ENCODE measurements at places on chromosomes 12 and 14. TPM values are rescaled to one million over a fixed set of nuclear protein-coding genes. Genes with fewer than 3 reads are reported as not detected.

GRCh38 chr12:27549801-27550652 lies 26.0 kb downstream of the PPFIBP1 start:
- peak; percentile 71 for DNase-seq

DNA sequence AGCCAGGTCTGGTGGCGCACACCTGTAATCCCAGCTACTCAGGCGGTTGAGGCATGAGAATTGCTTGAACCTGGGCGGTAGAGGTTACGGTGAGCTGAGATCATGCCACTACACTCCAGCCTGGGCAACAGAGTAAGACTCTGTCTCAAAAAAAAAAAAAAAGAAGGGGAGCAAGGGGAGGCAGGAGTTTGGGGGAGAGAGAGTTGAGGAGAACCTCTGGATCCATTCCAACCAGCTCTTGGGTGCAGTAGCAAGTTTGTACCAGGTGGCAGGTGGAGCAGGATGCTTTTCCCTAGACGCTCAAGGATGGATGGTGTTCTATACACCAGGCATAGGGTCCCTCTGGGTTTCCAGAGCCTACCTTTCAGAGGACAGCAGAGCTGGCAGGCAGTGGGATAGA lies 1.9 kb downstream of the NFE2 start:
- DNase-seq = no peak

DNA sequence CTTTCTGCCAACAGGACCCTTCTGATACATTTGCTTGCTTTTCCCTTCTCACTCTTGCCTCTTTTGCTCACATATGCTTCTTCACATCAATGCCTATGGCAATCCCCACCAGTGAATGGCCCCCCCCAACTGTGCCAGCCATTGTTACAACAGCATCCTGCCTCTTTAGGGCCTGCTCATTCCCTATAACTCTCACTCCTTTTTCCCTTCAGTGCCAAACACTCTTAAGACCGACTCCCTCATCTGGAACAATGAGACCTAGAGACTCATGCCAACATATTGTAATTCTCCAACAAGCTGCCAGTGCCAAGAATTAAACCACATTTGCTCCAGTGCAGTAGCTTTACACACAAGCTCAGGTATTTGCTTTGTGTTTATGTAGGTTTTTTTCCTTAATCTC lies 189.0 kb downstream of the SOX5 start:
- DNase-seq = no peak

GRCh38 chr14:104968153-104968527 lies 10.0 kb downstream of the AHNAK2 start:
- peak; percentile 47 for DNase-seq

The ADAM21 gene
- polyA plus RNA-seq = 0.04 TPM

DNA sequence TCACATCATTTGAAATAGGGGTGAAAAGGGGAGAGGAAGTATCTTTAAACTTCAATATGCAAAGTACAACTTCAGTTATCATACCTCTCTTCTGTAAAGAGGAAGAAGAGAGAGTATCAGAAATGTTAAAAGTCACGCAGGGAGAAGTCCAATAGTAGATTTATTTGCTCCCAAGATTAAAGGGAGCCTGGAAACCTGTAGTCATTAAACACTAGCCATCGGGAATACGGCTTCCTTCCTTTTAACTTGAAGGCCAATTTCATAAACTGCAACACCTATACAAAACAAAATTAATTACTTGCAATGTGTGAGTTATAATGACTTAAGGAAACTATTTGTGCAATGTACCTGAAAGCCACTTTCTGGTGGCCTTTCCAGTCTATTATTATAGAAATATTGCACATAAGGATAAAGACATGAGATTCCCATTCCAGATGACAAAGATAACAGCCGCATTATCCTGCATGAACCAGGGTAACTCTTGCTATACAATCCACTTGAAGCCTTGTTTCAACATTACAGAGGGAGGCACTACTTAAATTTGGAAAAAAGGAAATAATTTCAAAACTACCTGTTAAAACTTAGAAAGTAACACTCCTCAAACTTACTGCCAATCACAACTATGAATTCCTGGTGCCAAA lies 4.6 kb downstream of the BTG1 start:
- DNase-seq = no peak

The ABCD2 gene
- polyA plus RNA-seq = not detected

DNA sequence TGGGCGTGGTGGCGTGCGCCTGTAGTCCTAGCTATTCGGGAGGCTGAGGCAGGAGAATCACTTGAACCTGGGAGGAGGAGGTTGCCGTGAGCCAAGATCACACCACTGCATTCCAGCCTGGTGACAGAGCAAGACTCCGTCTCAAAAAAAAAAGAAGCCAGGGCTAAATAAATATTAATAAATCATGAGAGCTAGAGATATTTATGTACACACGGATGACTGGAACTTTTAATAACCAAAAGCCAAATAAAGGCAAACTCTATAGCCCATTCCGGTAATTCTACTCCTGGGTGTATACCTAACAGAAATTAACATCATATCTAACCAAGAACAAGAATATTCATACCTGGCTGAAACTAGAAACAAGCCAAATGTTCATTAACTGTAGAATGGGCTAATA lies 7.7 kb upstream of the TRAFD1 start:
- DNase-seq = no peak

The GLT1D1 gene
- not detected for polyA plus RNA-seq

DNA sequence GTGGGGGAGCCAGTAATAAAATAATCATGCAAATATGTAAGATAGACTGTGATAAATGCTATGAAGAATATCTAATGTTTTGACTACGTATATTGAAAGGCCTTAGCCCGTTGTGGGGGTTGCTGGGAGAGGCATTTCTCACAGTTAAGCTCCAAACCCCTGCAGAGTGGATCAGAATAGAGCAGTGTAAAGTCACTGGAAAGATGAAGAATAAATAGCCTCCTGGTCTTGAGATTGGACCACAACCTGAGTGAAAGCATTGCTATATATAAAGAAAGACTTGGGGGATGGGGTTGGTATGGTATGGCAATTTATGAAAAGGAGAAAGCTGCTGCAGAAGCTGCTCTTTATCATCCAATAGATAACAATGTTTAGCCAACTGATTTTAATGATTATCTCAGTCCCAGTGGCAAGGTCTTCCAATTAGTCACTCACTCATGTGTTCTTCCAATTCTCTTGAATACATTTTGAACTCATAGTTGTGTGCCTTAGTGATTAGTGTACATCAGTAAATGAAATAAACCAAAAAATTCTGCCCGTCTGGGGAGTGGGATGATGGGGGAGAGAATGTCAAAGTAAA lies 10.2 kb downstream of the PLEKHA5 start:
- DNase-seq = no peak

The C12orf50 gene
- polyA plus RNA-seq = not detected

The A2M gene
- polyA plus RNA-seq = not detected

GRCh38 chr14:24182110-24182882 lies 6.3 kb downstream of the IPO4 start:
- no peak for DNase-seq

The PLCZ1 gene
- not detected for polyA plus RNA-seq

DNA sequence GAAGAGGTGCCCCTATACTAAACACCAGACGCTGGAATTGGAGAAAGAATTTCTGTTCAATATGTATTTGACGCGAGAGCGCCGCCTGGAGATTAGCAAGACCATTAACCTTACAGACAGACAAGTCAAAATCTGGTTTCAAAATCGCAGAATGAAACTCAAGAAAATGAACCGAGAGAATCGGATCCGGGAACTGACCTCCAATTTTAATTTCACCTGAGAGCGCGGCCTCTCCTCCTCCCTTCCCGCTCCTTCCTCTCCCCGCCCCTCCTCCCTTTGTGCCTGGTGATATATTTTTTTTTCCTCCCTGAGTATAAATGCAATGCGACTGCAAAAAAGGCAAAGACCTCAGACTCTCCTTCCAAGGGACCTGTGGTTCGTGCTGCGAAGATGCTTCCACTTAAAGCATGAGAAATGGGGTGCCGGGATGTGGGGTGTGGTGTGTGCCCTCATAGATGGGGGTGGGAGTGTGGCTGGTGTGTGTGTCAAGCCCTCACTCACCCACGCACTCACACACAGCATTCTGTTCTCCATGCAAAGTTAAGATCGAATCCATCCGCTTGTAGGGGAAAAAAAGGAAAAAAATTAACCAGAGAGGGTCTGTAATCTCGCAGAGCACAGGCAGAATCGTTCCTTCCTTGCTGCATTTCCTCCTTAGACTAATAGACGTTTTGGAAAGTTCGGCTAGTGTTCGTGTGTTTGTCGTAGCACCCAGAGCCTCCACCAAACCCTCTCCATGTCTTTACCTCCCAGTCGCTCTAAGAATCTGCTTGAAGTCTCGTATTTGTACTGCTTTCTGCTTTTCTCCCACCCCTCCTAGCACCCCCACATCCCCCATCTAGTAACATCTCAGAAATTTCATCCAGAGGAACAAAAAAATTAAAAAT lies 4.5 kb downstream of the HOXC10 start:
- DNase-seq = peak; percentile 69

GRCh38 chr12:2290516-2291065 lies 237.8 kb downstream of the CACNA1C start:
- DNase-seq = no peak

The ST8SIA1 gene
- polyA plus RNA-seq = 0.21 TPM

DNA sequence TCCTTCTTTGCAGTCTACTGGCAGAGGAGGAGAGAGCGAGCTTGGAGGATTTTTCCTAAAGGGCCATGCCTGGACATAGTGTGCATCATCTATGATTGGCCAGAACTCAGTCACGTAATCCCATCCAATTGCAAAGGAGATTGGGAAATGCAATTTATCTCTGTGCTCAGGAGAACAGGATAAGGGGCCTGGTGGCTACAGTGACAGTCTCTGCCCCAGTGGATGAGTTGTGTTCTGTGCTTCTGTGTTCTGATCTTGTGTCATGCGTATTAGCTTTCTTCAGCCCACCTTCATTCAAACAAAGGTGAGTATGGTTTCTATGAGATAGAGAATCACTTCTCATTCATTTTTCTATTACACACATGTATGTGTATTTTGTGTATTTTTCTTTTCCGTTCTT lies 144.3 kb downstream of the NRXN3 start:
- DNase-seq = no peak

The COL2A1 gene
- not detected for polyA plus RNA-seq

DNA sequence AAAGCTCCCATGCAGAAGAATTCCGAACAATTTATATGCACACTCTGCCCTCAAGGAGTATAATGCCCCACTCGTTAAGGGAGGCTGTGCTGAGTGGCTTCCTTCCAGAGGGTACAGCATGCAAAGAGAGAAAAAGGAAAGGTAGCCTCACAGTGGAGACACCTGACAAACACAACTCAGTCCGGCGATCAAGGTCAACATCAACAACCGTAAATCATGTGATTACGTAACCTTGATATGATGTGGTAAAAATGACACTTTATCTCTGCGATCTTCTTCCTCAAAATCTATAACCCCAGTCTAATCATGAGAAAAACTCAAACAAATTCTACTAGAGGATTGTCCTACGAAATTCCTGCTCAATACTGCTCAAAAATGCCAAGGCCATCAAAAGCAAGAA lies 400.5 kb upstream of the CCDC196 start:
- no peak for DNase-seq

DNA sequence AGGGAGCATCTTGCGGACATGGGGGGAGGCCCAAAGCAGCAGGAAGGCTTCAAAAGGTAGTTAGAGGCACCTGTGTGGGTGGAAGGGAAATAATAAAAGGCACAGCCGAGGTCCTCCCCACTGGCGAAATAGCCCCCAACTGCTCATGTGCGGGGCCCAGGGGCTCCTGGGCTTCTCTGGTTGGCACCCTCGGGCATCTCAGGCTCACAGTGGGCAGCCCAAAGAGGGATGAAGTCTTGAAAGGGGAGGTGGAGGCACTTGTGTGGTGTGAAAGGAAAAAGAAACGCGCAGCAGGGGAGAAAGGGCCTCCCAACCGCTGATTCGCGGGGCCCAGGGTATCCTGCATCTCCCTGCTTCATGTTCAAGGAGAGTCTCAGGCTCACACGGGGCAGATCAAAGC lies 579.4 kb downstream of the ALG10 start:
- DNase-seq = no peak

DNA sequence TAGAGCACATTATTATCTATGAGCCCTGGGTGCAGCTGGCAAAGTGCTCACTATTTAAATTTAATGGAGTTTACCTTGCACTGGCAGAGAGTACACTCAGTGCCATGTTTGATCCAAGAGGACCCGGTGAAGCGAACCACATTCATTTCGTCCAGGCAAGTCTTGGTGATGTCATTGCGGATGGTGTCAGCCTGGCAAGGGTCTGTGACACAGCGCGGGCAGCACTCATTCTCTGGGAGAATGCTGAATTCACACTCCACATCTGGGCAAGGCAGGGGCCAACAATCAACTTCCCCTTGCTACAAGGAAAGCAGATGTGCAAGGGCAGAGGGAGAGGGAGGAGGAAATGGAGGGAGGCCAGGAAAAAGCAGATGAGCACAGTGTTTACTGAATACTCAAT lies 356.2 kb downstream of the NELL2 start:
- no peak for DNase-seq

The SLC38A2 gene
- 131 TPM for polyA plus RNA-seq

DNA sequence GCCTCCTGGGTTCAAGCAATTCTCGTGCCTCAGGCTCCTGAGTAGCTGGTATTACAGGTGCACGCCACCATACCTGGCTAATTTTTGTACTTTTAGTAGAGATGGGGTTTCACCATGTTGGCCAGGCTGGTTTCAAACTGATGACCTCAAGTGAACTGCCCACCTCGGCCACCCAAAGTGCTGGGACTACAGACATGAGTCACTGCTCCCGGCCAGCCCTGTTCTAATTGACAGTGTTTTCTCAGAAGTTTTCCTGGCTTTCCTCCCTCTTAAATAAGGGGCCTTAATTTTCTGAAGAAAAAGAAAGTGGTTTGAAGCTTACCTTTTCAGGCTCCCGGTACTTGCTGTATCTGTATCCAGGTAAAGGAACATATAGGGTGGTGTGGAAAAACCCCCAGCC lies 1.7 kb downstream of the HAL start:
- no peak for DNase-seq

The RIC8B gene
- 9.4 TPM for polyA plus RNA-seq

GRCh38 chr12:105459760-105460330 lies 129.4 kb downstream of the C12orf75 start:
- no peak for DNase-seq

GRCh38 chr12:19760611-19761010 lies 321.3 kb downstream of the AEBP2 start:
- DNase-seq = no peak

DNA sequence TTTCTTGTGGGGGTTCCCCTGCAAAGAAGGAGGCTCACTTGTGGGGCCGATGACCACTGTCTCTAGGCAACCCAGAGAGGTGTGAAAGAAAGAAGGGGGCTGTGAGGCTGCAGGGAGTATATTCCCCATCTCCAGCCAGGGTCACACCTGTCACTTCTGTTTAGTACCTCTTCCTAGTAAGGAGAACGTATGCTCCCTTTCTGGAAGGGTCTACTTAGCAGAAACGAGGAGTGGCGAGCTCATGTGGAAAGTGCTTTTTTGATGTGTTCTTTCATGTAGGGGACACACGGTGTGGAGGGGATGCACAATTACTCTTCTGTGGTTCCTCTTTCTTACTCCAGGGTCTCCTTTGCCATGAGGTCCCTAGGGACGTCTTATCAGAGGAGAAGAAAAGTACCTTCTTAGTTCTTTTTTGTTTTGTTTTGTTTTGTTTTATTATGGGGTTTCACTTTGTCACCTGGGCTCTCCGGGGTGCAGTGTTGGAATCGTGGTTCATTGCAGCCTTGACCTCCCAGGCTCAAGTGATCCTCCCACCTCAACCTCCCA lies 58.3 kb downstream of the PRKCH start:
- DNase-seq = no peak

GRCh38 chr12:79690142-79690637 lies 574 bp downstream of the PAWR start:
- DNase-seq = no peak

The TMEM119 gene
- polyA plus RNA-seq = not detected

The PLEK2 gene
- 13.0 TPM for polyA plus RNA-seq

- DNase-seq = no peak
Observed at GRCh38 chr14:72883961-72884360, 9.9 kb downstream of the DPF3 start.

GRCh38 chr12:67269633-67270573 lies 745 bp downstream of the CAND1 start:
- DNase-seq = peak; percentile 18
